Stimulated activated CD4-positive, alpha-beta T cell treated with anti-CD3 and anti-CD28 coated beads, Interleukin-1b, Interleukin-23, amount 100 ng/mL, for 24 hours (primary cell): ENCODE measurements at places on chromosomes 3 and 15.

- DNase-seq, result no peak
These were observed 65.6 kb downstream of the SLC6A6 start for GRCh38 chr3:14467814-14468620.

DNA sequence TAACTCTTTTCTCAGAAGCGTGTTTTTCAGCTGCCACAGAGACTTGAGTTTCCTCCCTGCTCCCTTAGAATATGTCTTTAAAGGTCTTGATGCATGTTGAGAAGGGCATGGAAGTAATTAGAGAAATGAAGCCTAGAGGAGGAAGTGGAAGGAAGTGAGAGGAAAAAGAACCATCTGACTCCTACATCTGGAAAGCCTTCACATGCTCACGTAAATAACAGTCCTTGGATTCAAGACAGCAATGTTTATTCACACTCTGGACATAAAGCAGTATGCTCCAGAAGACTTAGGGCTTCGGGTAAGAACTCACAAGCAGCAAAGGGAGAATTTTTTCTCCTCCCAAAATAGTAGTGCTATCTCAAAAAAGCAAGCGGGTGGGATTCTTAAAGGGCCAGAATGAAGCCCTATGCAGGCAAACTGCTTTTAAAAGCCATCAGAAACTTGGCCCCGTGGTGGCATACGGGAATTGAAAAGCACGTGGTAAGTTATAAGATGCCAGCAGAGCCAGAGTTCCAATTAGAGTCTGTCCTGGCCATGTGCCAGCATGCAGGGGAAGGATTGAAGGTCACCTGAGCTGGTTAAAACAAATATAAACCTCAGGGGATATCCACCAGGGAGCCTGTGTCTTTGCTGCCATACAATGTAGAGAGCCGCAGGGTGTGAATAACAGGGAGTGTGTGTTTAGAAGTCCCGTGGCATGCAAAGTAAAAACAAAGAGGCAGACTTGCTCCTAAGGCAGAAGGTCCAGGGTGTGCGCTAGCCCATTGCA is 380.8 kb upstream of the NDN start:
- DNase-seq, result no peak

- no peak for DNase-seq
These were observed 11.1 kb downstream of the ISG20 start for GRCh38 chr15:88649753-88650551.

DNA sequence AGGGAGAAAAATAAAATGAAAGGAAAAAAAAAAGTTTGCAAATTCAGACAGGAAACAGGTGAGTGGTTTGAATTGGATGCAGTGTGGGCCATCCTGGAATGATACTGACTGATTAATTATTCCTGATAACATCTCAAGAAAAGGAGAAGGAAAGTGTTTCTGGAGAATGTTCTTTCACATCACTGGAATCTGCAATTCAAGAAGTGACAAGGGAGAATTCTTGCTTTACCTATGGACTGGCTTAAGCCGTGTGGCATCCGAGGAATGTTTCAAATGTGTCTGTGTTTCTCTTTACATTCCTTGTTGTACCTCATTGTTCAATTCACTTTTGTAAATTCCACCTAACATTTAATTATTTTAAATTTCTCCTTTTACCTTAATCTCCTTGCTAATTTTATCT is 465.0 kb downstream of the EPHB1 start:
- DNase-seq, result no peak

- no peak for DNase-seq
These were observed 21.1 kb upstream of the CORO2B start for GRCh38 chr15:68557469-68558317.

GRCh38 chr15:61092361-61093157 is 136.5 kb downstream of the RORA start:
- no peak for DNase-seq

DNA sequence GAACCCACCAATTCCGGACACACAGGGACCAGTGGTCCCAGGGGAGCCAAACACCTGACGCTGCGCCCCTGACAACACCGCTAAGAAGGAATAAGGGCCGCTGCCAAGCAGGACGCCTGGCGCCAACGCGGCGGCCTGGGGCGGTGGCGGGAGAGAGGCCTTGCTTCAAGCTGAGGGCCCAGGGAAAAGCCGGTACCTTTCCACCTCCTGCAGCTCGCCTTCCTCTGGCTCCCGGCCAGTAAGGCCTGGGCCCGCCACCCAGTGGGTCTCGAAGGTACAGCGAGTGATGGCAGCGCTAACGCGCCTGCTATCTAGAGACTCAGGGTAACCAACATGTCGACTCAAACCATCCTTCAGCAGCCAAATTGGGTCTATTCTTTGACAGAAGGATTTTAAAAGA is 1074.1 kb downstream of the SI start:
- no peak for DNase-seq

GRCh38 chr3:3666664-3667063 is 132.6 kb upstream of the LRRN1 start:
- no peak for DNase-seq

- DNase-seq, result no peak
These were observed 1.8 kb upstream of the TGFBR2 start for GRCh38 chr3:30604558-30604957.

- DNase-seq, result no peak
These were observed 362.5 kb downstream of the VPS13C start for GRCh38 chr15:61697796-61698195.

DNA sequence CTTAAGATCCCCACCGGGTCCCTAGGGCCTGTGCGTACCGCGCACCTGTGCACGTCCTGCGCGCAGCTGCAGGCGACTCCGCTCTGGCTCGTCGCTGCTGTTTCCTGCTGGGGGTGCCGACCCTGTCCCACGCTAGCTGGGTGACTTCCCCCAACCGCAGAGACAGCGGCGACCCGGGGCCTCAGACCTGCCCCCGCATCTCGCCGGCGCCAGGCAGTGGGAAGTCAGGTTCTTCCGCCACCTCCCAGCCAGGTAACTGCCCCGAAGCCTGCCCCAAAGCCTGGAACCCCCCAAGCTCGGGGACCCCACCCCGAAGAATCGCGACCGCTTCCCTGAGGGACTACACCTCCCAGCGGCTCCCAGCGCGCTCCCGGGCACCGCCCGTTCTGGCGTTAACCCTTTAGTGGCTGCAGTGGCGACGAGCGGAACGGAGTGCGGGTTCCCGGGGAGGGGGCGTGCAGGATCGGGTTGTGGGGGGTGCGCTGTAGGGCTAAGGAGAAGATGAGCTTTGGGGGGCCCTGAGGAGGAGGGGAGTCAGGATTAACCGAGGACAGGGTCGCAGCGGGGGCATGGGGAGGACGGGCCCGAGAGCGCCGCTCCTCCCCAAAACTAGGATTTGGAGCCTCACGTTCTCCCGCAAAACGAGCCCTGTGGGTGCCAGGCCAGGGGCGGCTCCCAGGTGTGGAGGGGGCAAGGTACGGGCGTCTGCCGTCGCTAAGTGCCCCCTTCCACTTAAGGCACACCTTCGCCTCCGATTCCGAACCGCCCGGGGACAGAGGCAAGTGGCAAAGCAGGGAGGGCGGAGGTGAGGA is 589 bp downstream of the NEIL1 start:
- peak; percentile 30 for DNase-seq

- no peak for DNase-seq
These were observed 189.6 kb upstream of the THBS1 start for GRCh38 chr15:39391230-39391629.

DNA sequence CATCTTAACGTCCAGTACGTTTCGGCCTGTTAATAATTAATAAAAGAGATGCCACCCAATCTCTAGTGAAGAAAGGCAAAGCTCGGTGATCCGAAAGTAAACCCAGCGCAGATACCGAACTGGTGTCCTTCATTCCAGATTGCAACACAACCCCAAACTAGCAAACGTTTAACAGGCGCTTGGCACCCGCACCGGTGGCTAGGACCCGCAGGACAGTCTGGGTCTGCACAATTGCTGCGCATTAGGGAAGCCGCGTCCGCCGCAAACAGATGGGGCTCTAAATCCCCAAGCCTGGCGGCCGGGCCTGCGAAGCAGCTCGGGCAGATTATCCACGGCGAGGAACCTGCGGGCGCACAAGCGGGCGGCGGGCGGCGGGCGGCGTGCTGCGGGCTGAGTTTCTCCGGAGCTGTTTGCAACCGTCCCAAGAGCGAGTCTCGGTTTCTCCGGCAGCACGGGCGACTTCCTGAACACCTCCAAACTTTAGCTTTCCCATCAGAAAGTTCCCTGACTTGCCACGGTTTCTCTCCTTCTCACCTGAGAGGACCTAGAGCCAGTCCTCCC is 112.1 kb upstream of the ICE2 start:
- no peak for DNase-seq

DNA sequence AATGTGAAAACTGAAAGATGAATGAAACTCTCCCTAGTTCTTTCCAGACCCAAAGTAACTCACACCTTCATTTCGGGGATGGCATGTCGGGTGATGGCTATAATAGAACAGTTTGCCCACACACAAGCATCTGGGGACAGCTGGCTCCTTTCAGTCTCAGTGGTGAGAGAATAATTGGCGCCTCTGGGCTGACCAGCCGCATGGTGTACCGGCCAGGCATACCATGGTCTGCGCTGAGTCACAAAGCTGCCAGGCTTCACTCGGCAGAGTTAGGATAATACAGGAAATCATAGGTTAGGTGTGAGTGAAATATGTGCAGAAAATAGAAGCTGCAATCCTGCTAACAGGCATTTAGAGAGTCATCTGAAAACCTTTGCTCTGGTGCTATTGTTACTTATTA is 80.4 kb upstream of the IGF1R start:
- DNase-seq, result no peak

DNA sequence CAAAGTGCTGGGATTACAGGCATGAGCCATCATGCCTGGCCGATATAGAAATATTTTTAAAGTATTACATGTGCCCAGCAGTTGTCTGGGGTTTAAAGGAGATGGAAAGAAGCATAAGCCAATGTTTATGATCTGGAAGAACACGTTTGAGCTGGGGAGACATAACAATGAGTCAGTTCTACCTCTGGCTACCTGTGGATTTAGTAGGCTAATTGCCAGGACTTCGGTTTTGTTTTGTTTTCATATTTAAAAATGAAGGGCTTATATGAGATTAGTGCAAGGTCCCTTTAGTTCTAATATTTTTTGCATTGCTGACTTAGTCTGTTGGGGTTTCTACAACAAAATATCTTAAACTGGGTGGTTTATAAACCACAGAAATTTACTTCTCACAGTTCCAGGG is 22.9 kb upstream of the TNFSF10 start:
- DNase-seq, result no peak

DNA sequence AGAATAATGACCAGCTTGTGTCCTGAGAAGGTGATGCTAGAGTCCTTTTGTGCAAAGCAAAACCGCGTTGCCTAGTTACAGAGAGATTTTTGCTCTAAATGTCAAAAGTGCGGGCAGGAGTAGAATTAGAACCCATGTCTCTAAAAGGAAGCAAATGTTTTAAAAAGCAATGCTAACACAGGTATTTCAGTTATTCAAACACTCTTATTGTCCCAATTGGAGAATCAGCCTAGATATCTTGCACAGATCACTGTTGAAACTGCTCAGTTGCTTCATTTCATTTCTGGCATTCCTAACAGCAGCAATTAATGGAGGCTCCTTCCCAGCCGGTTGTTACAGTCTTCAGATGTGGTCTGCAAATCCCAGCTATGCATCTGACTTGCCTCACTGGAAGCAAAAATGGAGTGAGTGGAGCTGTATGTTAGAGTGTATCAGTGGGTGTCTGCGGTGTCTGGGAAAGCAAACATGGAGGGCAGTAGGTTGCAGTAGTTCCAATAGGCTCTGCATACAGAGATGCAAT is 55.6 kb upstream of the SEMA6D start:
- no peak for DNase-seq

DNA sequence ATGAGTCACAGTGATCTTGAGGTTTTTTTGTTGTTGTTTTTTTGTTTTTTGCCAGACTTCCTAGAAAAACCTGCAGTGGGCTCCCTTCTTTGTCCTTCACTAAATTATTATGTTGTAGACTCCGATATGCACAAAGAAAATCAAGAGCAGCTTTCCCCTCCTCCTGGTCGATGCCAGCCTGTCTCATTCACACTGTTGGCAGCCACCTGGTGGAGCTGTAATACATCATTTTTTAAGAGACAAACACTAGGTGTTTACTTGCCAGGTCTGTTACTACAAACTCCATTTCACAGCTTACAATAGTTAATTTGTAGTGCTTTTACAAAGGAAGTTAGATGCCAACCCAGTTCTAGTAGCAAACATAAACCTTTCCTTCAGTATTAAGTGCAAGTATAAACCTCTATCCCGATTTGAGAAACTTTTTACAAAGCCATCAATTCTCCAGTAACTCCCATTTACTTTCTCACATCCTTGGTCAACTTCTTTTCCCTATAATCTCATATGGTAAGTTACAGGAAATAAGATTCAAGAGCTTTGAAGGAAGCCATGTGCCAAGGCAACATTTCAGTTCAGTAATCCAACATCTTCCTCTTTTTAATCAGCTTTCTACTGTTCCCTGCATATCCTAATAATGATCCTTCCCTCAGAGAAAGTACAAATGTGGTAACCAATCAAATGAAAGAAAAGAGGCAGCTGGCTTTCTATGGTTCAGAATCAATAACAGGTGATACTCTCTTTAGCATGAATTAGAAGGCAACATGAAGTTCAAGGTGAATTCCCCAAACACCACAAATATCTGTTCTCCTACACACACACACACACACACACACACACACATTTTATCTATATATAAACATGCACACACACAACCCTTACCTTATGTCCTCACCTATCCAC is 14.0 kb downstream of the AAGAB start:
- DNase-seq, result no peak

- DNase-seq, result no peak
These were observed 54.1 kb downstream of the DCAF1 start for GRCh38 chr3:51445544-51446280.

DNA sequence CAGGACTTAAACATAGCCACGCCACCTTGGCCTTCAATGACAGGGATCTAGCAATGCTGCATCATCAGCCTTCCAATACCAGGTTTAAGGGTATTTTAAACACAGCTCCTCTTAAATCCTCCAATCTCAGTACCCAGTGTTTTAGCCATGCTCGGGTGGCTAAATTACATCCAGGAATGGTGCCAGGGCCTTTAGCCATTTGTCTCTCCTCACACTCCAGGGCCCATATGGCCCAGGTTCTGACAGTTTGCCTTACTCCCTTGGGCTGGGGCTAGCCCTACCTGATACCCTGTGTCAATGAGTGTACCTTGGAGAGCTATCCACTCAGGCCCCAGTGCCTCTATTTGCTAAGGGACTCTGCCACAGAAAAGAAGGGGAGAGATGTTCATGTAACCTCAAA is 29.4 kb downstream of the ZNF589 start:
- DNase-seq, result no peak

DNA sequence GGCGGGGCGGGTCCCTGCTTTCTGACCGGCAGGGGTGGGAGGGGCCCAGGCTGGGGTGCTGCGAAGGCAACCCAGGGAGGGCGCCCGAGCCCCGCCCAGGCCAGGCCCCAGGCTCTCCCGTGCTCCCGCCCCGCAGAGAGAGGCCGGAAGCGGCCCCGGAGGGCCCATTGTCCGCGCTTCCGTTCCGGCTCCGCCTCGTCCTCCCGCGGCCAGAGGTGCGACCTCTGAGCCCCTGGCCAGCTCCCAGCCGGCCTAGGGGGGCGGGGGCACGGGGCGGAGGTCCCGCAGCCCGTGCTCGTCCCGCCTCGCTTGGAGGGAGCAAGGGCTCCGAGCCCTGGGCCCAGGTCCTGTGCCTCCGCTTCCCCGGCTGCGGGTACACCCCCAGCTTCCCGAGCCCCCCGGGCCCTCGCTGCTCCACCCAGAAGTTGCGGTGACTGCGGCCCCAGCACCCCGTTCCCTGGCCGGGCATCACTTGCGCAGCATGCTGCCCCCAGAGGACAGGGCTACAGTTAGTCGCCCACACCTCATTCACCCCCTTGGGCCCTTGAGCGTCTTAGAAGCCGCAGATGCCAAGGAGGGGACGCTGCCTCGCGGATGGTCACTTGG is 20.4 kb upstream of the PLXND1 start:
- DNase-seq, result peak; percentile 77

- DNase-seq, result no peak
These were observed 81.4 kb upstream of the HES1 start for GRCh38 chr3:194054540-194054939.
